ENCODE measurements at places on chromosomes 6 and 20. TPM values are rescaled to one million over a fixed set of nuclear protein-coding genes. Genes with fewer than 3 reads are reported as not detected.

Gene LAMA2
- 0.28 TPM for total RNA-seq

Gene SUMO4
- 1.1 TPM for total RNA-seq

DNA sequence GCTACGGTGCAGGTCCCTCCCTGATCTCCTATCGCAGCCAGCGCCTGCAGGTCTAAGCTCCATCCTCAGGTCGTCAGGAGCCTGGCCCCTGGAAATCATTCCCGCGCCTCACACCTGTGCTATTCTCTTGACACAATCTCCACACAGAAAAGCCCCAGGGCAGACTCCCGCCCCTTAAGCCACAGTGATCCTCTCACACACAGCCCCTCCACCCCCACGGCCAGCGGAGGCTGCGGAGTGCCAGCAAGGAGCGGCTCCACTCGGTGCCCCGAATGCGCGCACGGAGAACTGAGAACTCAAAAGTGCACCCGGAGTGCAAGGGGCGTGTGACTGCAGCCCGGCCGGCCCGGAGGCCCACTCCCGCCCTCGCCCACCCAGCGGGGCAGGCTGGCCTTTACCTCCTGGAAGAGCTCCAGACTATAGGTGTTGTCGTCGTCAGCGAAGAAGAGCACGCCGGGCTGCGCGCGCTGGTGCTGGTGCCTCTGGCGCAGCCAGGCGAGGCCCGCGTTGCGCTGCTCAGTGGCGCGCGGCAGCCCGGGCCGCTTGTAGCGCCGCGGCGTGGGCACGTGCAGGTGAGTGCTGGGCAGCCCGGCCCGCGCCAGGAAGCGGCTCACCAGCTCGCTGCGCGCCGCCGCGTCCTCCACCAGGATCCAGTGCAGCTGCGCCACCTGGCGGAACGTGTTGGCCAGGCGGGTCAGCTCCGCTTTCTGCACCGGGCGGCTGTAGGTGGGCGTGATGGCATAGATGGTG lies 1.2 kb downstream of the B3GAT2 start:
- peak; percentile 2 for DNase-seq

Gene ENPP1
- total RNA-seq: 6.8 TPM

DNA sequence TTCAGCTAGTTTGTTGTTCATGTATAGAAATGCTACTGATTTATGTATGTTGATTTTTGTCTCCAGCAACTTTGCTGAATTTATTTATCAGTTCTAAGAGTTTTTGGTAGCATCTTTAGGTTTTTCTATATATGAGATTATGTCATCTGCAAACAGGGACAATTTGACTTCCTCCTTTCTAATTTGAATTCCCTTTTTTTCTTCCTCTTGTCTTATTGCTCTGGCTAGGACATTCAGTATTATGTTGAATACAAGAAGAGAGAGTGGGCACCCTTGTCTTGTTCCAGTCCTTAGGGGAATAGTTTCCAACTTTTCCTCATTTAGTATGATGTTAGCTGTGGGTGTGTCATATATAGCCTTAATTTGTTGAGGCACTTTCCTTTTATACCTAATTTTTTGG lies 58.2 kb downstream of the CDH26 start:
- DNase-seq: no peak

DNA sequence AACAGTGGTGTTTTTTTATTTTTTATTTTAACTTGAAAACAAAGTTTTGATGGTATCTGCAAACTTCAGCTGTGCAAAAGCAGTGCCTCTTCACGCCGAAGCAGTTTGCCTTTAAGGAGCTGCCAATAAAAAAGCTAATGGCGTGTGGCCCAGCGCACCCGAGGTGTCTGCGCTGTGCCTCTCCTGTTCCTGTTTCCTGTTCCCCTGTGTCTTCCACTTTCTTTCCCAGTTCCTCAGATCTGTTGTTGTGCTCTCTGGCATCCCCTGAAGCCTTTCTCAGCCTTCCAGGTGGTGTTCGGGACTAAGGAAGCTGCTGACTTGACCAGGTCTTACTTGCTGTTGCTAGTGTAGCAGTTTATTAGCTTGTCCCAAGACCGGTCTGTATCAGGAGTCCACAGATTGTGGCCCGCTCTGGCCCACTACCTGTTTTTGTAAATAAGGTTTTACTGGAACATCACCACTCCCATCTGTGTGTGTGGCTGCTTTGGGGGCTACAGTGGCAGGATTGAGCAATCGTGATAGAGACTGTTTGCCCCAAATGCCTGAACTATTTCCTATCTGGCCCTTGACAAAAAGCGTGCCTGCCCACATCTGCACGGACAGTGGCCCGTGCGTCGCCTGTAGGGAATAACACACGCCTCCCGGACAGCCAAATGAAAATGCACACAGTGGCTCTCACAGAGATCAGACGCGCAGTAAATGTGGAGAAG lies 178.3 kb downstream of the TMEM242 start:
- DNase-seq: no peak

Gene ENPP5
- not detected for total RNA-seq

DNA sequence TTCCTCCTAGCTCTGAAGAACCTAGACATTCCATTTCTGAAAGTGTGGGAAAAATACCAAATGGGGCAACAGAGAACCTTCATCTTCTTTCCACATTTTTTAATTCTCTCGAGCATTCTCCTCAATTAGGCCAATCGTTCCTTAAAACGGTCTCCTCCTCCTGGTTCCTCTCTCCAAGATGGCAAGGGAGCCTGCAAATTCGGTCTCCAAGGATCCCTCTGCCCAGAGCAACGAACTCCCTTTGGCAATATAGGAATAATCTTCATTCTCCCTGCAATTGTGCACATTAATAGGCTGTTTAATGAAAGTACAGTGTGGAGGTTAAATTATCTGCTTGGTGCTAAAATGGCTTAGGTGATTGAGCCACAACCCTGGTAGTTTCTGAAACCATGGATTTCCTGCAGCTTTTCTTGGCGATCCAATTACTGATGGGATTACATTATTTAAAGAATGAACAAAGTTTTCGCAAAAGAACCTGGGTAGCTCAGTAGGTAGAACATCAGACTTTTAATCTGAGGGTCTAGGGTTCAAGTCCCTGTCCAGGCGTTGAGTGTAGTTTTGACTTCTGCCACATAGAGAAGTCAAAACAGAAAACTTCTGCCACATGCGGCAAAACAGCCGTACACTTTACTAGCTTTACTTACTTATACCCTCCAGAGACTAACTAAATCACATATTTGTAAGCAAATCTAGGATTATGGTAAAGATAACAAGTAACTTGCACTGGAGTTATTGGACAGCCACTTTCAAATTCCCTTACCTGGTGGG lies 102.9 kb upstream of the ZNF184 start:
- DNase-seq: peak; percentile 90

DNA sequence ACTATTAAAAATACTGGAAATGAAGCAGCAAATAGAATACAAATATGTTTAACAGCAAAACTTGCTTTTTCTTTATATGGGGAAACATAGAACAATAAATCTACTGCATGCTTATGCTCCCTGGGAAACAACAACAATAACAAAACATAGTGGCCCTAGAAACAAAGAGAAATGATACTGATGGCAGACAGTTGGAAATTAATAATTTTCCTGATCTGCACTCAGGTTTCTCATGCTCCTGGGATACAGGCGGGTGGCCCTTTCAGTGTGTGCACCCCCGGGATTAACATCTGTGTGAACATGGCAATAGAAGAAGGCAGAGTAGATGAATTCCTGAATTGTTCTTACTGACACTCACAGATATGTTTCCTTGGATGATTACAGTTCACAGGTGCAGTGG lies 209.2 kb upstream of the TBX18 start:
- no peak for DNase-seq

Gene RSPH3
- total RNA-seq: 8.1 TPM

DNA sequence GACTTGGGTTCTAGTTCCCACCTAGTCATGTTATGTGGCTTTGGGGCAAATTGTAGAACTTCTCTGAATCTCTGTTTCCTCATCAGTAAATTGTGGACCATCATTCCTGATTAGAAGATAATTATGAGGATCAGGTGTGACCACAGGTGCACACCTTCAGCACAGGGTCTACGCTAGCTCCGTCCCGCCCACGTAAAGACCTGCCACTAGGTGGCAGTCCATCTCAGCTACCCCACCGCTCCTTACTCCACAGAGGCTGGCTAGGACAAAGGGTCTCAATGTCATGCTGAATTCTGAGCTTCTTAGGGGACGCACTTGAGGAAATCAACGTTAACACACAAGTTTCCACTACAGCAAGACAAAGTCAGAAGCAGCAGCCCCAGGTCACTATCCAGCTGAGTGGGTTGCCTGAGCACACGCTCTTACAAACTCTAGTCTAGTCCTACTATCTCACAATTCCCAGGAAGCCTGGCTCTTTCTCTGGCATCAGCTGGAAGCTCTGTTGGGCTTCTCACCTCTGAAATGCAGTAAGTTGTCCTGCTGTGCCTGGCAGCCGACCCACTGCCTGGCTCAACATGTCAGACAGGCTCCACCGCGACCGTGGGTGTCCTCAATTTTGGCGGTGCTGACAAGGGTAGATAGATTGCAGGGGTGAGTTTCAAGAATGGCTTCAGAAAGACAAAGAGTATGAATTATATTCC lies 2.0 kb upstream of the PLCG1 start:
- no peak for DNase-seq

DNA sequence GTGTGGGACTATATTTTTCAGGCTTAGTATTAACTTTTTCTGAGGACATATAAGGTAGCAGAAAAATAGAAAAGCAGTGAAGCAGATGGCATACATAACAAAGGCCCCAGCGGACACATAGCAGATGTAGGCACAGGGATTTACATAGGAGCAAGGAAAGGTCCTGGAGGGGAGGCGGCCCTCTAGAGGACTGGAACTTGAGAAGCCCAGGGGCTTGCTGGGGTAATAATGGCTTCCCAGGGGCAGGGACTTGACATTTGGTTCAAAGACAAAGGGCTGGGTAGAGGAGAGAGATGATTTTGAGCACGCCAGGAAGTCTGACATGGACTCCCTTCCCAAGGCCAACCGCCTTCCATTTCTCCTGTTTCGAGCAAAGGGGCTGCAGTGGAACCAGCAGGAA lies 31.7 kb upstream of the OSTM1 start:
- no peak for DNase-seq

DNA sequence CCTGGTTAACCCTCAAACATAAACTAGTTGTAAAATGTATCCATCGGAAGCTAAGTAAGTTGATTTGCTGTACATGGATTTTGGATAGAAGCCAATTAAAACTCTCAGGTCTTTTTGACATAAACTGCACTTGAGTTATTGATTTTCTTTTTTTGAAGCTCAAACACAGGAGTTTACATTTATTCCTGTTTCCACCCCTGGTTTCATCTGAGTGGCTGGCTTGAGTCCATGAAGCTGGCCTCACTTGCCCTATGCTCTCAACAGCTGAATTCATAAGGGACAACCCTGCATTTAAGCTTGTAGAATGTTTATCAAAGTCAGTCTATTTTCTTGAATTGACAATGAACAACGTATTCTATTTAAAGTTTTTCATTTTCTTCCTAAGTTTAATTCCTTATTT lies 58.1 kb upstream of the PLEKHG1 start:
- no peak for DNase-seq

GRCh38 chr6:100577425-100577824 lies 112.7 kb upstream of the SIM1 start:
- no peak for DNase-seq

- DNase-seq: no peak
Observed at GRCh38 chr6:53294095-53294494, 54.7 kb downstream of the ELOVL5 start.

DNA sequence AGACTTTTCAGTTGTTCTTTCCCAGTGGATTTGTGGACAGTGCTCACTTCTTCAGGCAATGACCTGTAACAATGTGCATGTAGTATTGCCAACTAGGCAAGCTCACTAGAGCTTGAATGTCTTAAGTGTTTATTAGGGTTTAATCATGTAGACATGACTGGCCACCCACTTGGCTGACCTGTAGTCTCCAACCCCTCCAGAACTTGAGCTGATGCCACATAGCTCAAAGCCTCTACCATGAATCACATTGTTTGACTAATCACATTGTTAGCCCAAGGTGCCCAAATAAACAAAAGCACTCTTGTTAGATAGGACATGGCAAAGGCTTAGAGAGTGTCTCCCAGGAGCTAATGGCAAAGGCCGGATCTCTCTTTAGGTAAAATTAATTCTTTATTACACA lies 272.7 kb downstream of the GRIK2 start:
- DNase-seq: peak; percentile 43

Gene MANEA
- total RNA-seq: 20.1 TPM

GRCh38 chr6:4025681-4026080 lies 53.3 kb downstream of the FAM217A start:
- DNase-seq: no peak

- no peak for DNase-seq
Observed at GRCh38 chr20:2149507-2149906, 47.9 kb downstream of the STK35 start.

- no peak for DNase-seq
Observed at GRCh38 chr20:51422514-51423289, 119.8 kb downstream of the NFATC2 start.

- no peak for DNase-seq
Observed at GRCh38 chr20:16424780-16425179, 148.5 kb downstream of the KIF16B start.

DNA sequence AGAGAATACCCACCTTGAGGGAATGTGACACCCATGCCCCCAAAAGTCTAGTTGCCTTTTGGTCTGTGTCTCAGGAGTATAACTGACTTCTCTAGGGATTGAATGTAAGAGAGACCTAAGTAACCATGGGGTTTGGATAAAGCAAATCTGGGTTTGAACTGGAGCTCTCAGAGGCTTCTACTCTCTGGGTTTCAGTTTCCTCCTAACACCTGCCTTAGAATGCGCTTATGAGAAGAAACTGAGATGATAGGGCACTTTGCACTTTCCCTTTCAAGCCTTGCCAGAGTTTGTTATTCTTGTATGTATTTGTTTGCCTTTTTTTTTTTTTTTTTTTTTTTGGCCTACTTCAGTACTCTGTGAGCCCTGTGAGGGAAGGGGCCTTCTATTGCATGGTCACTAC lies 19.4 kb downstream of the SDHAF4 start:
- no peak for DNase-seq

Gene SLC52A3
- 6.4 TPM for total RNA-seq

Gene GCNT2
- total RNA-seq: 42.8 TPM

- no peak for DNase-seq
Observed at GRCh38 chr6:42118162-42119001, 24.0 kb downstream of the C6orf132 start.

DNA sequence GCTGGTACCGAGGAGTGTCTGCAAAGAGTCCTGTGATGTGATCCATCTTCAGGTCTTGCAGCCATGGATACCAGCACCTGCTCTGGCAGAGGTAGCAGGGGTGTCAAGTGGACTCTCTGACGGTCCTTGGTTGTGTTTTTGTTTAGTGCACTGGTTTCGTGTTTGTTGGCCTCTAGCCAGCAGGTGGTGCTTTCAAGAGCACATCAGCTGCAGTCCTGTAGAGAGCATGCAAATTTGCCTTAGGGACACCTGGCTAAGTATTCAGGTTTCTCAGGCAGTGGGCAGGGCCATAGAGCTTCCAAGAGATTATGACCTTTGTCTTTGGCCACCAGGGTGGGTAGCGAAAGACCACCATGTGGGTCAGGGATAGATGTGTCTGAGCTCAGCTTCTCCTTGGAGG lies 14.5 kb upstream of the RGS17 start:
- no peak for DNase-seq

DNA sequence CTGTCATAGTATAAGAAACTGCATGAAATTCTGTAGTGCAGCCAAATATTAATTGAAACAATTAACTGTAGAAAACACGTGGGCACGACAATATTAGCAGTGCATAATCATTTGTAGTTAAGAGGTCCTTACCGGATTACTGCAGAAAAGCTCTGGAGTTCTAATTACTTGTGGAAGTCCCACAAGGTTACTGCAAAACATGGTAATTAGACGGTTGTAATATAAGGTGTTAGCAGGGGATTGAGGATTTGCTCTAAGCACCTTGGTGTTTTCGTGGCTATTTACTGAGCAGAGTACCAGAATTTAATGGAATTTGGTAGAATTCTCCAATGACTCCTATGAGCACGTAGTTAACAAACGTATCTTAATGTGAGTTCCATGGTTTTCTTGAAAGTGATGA lies 473.6 kb upstream of the AGPAT4 start:
- DNase-seq: no peak

- DNase-seq: no peak
Observed at GRCh38 chr6:132964101-132964867, 149.9 kb downstream of the RPS12 start.
